ENCODE measurements at places on chromosomes 4 and X.

DNA sequence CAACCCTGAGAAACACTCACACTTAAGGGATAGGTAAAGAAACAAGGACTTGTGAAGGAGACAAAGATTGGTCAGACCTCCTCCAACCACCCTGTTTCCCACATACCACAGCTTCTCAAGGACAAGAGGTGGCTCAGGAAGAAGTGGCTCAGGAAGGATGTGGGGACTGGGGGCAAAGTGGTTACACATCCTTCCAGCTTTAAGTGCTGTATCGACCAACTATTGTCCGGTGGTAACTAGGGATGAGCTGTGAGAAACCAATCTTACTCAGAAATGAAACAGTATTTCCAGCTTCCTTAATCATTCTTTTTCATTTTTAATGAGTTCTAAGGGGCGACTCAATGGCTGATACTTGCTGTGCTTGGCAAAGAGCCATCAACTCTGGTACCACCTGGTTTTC is 8.5 kb upstream of the LHFPL1 start:
- DNase-seq: no peak

DNA sequence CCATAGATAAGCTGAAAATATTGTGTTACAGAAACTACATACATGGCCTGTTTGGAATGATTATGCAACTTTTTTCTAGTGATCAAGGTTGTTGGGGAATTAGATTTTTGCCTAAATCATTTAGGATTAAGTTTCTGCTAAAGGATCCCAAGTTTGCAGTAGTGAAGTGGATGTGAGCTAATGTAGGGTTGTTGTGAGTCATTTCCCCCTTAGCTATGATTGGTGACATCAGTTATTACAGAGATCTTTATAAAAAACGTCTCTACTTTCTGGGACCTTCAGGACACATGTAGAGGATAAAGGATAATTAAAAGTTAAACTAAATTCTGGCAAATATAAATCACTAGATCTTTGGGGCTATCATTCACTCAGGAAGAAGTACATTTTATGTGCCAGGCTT is 133.3 kb downstream of the GATB start:
- no peak for DNase-seq

DNA sequence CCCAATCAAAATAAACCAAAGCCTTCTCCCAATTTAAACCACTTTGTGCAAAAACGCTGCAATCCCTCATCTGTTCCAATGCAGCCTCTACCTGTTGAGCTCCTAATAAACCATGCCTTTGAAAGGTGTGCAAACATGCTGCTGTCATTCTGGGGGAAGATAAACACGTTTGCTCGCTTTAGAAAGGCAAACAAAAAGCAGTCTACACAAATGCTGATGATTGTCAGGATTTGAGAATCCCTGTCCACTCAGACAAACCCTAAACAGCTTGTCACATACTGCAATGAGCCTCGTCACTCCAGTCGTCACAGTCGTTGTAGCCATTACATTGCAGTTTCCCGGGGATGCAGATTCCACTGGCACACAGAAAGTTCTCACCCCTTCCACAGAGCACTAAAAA is 145.2 kb downstream of the CORIN start:
- DNase-seq: peak; percentile 53

- DNase-seq: no peak
Observed at GRCh38 chr4:61201561-61201960, 1.4 kb downstream of the ADGRL3 start.

GRCh38 chr4:108943976-108944591 is 181.2 kb upstream of the ETNPPL start:
- no peak for DNase-seq

All from NCI-H2029 treated with DMSO at 0.1 percent for 48 hours (cell line).